ENCODE measurements at places on chromosomes 11 and 22.
A peak's percentile ranks its signal among the peaks of the same experiment; 100 is the strongest.

GRCh38 chr11:122076512-122077120 is 39.4 kb downstream of the BLID start:
- no peak for DNase-seq

DNA sequence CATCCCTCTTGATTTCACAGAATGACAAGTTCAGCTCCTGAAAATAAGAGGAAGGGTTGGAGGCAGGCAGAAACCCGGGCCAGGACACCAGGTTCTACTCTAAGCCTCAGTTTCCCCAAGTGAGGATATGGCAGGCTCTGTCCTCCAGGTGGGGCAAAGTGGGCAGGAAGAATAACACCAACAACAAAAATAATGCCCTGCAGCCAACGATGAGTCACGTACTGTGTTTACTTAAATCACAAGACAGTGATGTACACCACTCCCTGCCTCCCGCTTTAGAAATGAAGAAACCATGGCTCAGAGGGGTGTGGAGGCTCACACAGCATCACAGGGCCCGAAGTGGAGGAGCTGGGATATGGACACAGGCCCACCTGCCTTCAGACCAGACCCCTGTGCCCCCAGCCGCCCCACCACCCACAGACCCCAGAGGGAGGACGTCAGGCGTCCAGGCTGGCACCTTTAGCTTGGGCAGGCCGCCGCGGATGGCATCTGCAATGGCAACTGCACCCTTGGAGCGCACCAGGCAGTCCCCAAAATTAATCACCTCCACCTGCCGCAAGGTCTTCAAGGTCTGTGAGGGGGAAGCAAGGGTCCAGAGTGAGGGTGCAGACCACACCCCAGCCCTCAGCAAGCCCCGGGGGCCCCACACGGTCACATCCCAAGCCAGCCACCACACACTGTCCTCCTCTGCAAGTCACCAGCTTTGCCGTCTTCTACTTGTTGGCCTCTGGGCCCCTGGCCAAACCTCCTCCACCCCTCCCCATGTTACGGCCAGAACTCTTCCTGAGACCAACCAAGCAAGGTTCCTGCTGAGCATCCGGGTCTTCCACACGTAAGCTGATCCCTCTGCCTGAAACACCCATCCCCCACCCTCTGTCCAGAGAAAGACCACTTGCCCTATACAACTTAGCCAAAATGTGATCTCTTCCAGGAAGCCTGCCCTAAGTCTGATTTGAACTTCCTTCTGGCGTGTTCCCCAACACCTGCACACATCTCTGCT is 15.8 kb upstream of the CHADL start:
- peak; percentile 86 for DNase-seq

DNA sequence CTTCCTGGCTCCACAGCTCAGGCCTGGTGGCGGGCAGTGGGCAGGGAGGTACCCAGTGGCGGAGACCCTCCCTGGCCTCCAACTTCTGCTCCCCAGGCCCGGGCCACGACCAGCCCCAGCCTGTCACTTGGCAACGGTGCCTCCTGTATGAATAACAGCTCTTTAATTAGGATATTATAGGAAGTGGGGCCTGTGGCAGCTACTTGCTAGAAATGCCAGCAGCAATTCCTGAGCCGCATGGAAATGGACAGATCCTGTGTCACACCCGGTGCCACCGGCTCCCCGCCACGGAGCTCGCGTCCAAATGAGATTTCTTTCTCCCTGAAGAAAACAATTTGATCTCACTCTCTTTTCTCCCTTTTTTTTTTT is 104.5 kb downstream of the CHST1 start:
- DNase-seq, result no peak

DNA sequence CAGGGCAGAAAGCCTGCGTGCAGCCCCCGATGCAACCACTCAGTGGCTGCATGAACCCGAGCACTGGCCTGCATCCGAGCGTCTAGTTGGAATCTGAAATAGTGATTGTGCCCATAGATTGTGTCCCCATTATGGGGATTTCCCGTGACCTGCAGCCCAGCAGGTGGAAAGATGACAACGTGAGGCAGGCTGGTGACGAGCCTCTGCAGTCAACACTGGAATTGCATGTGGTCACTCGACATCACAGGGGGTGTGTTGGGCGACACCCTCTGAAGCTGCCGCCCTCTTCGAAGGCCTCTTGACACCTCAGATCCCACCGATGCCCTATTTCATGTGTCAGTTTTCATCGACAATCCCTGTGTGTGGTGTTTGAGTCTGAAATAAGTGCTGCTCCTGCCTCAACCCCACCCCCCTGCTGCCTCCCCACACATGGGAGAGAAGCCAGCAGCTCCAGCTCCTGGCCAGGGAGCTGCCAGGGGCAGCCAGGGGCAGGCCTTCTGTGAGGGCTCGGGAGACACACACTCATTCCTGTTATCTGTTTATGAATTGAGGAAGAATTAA is 172.0 kb upstream of the B3GAT1 start:
- no peak for DNase-seq

GRCh38 chr11:100910808-100911207 is 218.8 kb downstream of the PGR start:
- no peak for DNase-seq

DNA sequence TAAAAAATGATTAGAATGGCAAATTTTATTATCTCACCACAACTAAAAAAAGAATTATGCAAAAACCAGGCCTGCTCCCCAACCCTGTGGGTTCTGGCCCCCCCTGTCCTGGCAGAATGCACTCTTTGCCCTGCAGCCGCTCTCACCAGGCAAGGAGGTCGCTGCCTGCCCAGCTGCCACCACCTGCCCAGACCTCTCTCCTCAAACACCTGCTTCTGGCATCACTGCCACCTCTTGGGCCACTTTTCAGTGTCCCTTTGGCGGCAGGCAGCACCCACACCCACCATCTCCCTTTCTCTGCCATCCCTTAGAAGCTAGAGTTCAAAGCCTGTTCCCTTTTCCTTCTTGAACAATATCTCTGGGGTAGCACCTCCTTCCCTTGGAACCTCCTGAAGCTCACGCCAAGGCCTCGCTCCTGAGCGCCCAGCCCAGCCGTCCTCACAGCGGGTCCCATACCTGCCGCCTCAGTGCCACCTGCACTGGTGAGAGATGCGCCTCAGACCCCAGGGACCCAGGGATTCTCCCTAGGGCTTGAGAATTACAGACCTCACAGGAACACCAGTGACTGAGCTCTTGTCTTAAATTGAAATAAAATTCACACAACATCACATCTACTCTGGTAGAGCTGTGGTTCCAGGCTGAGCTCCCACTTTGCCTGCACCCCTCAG is 44.6 kb downstream of the SGSM3 start:
- no peak for DNase-seq

DNA sequence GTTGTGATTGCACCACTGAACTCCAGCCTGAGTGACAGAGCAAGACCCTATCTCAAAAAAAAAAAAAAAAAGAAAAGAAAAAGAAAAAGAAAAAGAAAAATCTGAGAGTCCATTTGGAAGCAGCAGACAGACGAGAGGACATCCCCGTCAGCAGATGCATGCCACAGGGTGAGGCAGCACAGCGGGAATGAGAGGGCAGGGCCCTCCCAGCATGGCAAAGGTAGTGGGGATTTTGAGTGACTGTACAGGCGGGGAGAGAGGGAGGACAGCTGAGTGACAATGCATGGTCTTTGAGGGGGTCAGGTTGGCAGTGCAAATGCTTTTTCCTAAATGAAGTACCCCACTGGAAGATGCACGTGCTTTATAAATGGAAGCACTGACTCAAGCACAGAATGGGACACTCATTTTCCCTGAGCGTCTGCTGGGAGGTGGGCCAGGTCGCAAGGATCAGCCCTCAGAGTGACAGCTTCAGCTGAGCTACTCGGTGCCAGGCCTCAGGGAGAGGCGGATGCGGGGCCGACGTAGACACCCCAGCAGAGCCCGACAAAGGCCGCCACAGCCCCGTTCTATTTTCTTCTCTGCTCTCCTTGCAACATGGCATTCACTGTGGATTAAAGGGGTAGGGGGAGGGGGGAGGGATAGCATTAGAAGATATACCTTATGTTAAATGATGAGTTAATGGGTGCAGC is 113.5 kb downstream of the SHANK2 start:
- no peak for DNase-seq

- DNase-seq, result peak; percentile 17
Observed at GRCh38 chr11:129637473-129637872, 178.2 kb upstream of the TMEM45B start.

DNA sequence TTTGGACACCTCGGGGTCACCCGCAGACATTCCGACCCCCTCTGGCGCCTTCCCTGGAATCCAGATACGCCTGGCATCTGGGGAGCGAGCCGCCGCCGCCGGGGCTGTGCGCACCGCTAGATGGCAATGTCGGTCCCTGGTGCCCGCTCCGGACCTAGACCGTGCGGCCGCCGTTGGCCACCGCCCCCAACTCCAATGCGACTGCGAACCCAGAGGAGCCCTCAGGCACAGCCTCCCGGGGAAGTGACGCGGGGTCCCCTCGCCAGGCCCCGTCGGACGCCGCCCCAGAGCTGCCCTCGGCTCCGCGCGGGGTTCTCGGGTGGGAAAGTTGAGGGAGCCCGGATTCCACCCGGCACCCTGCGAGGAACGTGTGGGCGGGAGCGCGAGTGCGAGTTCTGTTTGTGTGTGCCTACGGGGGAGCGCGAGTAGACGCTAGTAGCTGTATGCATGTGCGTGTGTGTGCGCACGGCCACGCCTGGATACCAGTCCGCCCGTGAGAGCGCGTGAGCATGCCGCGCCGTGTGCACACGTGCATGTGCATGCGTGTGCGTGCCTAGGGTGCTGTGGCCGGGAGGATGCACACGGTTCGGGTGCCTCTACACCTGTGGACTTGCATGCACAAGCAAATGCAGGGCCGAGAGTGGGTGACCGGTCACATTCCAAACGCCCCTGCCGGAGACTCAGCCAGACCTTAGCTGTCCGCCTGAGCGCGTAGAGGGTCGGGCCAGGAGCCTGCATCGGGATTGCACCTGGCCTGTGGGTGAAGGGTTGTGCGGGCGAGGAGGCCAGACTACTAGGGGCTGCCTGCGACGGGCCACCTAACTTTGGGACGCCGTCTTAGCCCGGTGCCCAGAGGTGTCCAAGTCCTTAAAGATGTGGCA is 1.9 kb downstream of the CHRM4 start:
- peak; percentile 83 for DNase-seq

GRCh38 chr11:12829131-12829530 is 154.9 kb downstream of the TEAD1 start:
- DNase-seq, result no peak

- DNase-seq, result peak; percentile 56
Observed at GRCh38 chr11:107741044-107741823, 29.4 kb upstream of the SLN start.

DNA sequence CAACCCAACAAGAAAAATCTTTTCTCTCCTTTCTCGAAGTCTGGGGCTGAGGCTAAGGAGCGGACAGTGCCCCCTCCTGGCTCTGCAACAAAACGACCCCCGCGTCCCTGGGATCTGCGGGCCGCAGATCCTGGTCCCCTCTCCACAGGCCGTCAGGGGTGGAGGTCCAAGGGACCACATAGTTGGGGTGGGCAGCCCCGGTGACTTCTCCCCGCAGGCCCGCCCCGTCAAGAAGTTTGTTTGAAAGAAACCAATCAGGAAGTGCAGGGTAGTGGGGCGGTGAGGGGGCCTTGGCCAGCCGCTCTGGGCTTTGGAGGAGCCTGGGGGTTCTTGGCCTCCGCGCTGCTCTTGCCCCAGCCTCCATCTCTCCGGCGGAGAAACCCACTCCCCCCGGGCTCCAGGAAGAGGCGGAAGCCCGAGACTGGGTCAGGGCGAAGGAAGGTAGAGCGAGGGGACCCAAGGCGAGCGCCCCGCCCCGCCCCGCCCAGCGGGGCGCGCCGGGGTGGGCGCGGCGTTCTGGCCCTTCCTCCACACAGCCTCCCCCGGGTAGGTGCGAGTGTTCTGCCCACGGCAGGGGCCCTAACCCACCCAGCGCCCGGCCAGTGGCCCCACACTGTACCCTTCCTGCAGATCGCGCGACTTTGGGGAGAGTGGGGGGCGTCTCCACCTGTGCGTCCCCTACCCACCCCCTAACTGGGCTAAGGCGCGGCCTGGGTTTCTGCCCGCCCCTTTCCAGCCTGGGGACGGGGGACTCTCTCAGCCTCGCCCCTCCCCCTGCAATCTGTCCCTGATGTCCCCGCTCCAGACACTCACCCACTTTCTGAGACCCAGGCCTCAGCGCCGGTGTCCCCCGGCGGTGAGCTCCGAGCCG is 1.3 kb downstream of the TP53I11 start:
- DNase-seq, result peak; percentile 61

DNA sequence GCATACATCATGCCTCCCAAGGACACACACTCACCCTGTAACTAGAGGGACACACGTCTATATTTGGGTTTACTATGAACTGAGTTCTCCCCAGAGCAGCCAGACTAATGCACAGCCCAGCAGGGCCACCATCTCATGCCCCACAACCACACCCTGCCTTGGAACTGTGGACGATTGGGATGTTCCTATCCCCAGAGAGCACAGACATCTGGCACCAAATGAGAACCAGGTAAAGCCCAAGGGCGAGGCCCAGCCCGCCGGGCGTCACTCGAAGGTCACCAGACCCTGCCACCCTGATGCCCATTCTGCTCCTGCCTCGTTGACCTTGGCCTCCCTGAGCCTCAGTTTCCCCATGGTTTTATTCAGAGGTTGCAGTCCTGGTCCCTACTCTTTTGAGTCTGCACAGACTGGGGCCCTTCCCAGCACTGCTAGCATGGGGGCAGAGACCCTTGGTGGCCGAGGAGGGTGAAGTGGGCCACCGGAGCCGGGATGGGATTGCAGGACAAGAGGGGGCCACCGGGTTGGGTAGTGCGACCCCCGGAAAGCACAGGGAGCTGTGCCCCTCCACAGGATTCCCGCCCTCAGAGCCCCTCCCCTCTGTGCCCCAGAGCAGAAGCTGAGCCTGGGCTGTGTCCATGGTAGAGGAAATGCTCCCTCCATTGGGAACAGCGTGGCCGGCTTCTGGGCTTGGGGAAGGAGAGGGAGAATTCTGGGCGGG is 56.8 kb downstream of the IGLL5 start:
- DNase-seq, result no peak

DNA sequence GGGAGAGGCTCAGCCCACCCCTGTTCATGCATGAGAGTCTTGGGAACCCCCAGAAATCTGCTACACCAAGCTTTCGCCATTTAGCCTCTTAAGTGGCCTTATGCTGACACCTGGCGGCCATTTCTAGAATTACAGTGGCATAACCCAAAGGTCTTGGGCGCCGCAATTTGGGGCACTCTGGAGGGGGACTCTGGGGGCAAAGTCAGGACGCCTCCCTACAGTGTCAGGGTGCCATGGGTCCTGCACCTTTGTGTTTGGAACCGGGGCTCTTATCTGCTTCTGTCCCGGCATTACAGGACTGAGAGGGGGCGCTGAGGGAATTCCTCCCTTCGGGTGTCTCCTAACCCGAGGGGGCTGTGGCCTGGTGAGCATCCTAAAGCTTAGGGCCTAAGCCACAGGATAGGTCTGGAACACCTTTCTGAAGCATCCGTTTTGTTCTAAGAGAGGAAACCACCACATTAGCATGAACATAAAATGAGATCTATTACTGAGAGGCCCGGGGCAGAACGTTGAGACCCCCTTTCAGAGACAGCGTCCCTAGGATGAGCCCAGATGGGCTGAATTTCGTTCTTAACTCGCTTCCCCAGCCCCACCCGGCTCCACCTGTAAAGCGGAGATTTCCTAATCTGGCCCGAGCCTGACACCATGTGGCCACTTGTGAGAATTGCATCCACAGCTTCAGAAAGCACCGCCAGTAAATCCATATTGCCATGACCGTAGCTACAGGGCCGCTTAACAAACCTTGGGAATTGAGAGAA is 9.3 kb downstream of the INS start:
- peak; percentile 77 for DNase-seq

- DNase-seq, result no peak
Observed at GRCh38 chr22:32331236-32331917, 26.3 kb upstream of the RFPL3 start.

Measured in GM23248 (cell line).